CD4-positive, alpha-beta T cell treated with Interleukin-15 for 1 hour (primary cell): ENCODE measurements at places on chromosomes 1 and 21.

GRCh38 chr1:1510912-1511532, 940 bp upstream of the ATAD3A start:
- DNase-seq: no peak

- no peak for DNase-seq
Observed at GRCh38 chr1:41863718-41864117, 55.0 kb downstream of the HIVEP3 start.

- peak; percentile 46 for DNase-seq
Observed at GRCh38 chr1:17233675-17234320, 15.1 kb upstream of the PADI3 start.

DNA sequence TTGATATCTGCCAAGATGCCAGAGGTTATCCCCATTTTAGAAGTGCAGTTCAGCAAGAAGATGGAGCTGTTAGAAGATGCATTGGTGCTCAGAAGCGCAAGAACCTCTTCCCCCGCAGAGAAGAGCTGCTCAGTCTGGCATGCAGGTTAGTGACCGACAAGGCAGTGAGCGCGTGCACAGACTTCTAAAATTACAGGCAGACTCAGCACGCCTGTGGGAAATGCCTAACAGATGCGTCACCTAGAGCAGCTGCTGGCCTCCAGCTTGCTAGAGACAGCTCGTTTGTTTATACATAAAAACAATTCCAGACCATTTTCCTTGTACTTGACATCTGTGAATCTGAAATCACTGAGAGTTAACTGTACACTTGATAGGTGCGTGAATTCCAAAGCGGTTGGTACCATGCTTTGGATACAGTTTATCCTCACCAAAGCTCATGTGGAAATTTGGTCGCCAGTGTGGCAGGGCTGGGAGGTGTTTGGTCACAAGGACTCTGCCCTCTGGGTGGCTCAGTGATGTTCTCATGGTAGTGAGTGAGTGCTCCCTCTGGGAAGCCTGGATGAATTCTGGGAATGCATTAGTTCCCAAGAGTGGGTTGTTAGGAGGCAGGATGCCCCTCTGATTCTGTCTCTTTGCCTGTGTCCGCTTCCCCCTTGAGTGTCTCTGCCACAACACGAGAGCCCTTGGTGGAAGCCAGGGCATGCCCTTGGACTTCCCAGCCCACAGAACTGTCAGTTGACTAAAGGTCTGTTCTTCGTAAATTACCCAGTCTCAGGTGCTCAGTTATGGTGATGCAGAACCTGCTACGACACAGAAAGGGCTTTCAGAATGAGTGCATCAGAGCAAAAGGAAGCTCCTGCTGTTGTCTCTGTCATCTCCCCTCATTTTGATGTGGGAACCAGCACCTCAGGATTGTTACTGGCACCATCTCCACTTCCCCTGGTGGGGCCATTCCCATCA, 24.4 kb downstream of the SNAP47 start:
- no peak for DNase-seq

GRCh38 chr1:200427744-200428143, 17.9 kb upstream of the ZNF281 start:
- no peak for DNase-seq

DNA sequence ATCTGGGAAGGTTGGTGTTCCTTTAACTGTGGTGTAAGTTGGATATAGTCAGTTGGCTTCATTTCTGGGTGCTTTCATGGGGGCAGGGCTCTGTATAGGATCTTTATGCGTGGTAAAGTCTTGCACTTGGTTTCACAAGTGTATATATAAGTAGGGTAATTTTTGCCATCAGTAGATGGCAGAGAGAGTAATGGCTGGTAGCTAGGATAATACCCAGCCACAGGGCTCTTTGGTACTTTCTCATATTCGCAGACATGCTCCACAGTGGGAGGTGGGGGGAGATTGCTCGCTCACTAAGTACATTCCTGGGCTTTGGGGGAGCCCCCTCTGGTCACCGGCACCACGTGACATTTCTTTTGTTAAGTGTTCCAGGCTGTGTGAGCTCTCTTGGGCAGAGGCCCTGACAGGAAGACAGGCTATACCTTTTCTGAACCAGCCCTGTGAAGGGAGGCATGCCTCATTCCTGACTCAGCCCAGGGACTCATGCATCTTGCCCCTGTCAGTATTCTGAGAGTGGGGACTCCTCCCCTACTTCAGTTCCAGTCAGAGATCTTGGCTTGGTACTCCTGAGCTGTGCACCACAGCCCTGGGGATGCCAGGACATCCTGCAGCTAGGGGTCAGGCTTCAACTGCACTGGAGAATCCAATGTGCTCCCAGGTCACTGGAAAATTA, 37.6 kb downstream of the FCRL2 start:
- no peak for DNase-seq

DNA sequence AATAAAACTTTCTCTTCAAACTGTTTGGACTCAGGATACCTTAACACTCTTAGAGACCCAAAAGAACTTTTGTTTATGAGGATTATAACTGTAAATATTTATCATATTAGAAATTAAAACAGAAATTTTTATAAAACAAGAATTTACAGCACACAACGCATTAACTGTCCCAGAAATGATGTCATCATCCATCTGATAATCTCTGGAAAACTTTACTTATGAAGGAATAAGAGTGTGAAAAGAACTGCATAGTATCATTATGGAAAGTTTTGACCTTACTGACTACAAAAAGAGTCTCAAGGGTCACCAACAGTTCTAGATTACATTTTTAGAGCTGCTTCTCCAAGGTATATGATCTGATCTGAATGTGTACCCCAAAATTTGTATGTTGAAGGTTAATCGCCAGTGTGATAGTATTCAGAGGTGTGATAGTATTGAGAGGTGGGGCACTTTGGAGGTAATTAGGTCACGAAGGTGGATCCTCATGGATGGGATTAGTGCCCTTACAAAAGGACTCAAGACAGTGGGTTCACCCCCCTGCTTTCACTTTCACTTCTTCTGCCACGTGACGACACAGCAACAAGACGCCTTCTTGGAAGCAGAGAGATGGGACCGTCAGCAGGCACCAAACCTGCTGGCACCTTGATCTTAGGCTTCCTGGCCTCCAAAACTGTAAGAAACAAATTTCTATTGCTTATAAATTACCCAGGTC, 95.7 kb upstream of the NR5A2 start:
- peak; percentile 30 for DNase-seq

DNA sequence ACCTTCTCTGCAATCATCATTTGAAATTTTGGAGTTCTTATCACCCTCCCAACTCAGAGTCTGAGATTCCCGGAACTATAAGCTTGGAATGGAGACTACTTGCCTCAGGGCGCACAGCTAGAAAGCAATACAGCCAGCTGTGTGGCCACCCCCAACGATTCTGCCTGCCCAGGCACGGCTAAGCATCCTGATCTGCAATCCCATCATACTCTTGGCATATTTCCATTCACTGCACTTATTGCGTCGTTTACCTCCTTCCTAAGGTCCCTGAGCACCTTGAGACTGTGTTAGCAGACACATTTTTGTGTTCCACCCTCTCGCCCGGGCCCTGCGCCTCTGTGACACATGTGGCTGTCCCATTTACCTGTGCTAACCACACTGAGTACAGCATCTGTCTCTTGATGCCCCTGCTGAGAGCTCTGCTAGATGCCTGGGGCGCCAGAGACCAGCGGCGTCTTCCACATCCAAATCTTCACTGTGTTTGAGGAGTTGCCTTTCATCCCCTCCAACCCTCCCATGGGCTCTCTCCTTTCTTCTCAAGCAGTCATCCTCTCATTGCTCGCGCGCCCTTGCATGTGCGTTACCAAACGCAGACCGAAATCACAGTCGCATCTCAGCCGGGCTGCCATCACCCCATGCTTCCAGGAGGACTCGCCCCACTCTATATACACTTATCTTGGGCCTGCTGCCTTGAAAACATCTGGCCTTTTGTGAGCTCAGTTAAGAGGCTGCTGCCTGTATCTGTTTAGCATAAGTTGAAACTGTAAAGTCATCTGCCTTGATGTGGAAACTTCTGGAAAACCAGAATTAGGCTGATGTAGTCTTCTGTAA, 3.5 kb upstream of the CLDN19 start:
- DNase-seq: no peak

DNA sequence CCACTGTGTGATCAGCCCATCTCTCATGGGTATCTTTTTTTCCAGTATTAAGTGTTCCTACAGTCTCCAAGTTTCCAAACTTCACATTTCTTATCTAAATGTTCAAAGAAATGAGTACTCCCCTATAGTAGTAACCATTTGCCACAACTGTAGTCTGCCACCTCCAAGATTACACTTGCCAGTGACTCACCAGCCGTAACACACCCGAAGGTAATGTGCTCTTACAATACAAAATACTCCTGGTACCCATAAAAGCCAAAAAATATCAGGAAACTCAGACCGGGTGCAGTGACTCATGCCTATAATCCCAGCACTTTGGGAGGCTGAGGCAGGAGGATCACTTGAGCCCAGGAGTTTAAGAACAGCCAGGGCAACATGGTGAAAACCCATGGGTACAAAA, 20.5 kb upstream of the ZNF496 start:
- no peak for DNase-seq
